ENCODE measurements at places on chromosomes 1 and 21. TPM values are rescaled to one million over a fixed set of nuclear protein-coding genes. Genes with fewer than 3 reads are reported as not detected.

MAST2 gene
- total RNA-seq, result 24.0 TPM

TXNDC12 gene
- 18.9 TPM for total RNA-seq

BTBD8 gene
- total RNA-seq, result 3.5 TPM

FAM151A gene
- total RNA-seq, result not detected

EXOSC10 gene
- total RNA-seq, result 50.1 TPM

DOP1B gene
- total RNA-seq, result 10.8 TPM

PGLYRP3 gene
- not detected for total RNA-seq

C8A gene
- not detected for total RNA-seq

CELA2A gene
- not detected for total RNA-seq

GRCh38 chr1:184532199-184532598 lies 145.4 kb downstream of the C1orf21 start:
- DNase-seq, result no peak

GRCh38 chr1:152448095-152448494 lies 34.0 kb upstream of the CRNN start:
- no peak for DNase-seq

DNA sequence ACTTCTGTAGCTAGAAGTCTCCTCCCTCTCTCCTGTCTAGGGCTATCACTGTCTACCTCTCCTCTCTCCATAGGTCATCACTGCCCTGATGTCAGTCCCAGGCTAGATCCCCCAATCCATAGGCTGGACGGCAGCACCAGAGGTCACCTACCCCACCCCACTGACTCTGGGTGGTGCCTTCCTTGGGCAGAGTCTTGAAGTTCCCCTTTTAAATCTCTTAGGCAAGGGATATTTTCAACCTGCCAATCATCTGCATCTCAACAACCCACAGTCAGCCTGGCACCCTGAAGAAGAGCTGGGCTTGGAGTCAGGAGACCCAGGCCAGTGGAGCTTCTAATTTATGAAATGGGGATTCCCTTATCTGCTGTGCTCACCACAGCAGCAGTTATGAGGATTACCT lies 13.2 kb downstream of the MYBPH start:
- DNase-seq, result no peak
